ENCODE measurements at places on chromosomes 12 and 14. TPM values are rescaled to one million over a fixed set of nuclear protein-coding genes. Genes with fewer than 3 reads are reported as not detected.

Gene IGFBP6
- 182 TPM for polyA plus RNA-seq

GRCh38 chr14:105487986-105488777 lies 1.5 kb downstream of the CRIP1 start:
- DNase-seq = no peak

Gene CPNE6
- polyA plus RNA-seq = not detected

DNA sequence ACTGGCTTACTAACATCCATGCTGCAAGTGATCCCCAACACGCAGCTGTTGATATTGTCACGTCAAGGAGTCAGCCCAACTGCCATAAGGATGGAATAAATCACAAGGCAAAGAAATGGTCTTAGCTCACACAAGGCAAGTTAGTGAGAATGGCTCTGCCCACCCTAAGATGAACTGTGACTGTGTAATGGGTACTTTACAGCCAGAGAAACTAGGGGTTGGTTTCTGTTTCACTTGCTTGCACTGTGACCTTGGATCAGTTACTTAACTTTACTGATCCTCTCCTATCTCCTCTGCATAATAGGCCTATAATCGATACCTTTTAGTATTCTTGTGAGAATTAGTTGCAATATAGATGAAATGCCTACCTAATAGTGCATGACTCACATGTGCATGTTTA lies 52.2 kb upstream of the ANO2 start:
- DNase-seq = no peak

Gene KLRC4
- polyA plus RNA-seq = not detected

Gene SLC5A8
- not detected for polyA plus RNA-seq

Gene GZMB
- polyA plus RNA-seq = not detected

GRCh38 chr12:122726080-122726558 lies 4.5 kb downstream of the HCAR1 start:
- no peak for DNase-seq

Gene HOXC12
- polyA plus RNA-seq = not detected

DNA sequence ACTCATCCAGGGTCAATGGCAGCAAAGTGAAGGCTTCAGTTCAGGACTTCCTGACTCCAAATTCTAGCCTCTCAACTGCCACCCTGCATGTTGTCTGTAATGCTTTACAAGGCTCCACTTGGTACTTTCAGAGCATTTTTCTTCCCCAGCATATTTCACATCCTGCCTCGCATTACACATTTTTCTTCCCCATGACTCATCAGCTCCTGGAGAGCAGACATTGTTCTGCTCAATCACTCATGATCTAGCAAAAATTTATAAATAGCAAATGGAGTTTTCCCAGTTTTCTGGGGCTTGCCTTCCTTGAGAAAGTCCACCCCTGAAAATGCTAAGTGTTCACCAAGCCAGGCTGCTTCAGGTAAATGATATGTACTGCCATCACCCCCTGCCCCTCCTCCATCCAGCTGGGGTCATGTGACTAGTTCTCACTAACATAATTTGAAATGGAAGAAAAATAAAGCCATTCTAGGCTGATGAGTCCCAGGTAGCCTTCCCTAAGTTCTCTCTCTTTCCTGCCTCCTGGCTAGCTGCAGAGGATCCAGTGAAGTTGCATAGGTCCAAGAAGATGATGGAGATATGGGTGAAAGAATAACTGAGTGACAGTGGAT lies 69.4 kb downstream of the ARMH4 start:
- DNase-seq = peak; percentile 47

- DNase-seq = no peak
Measured at GRCh38 chr12:110590806-110591326, 7.7 kb upstream of the PPTC7 start.

- DNase-seq = no peak
Measured at GRCh38 chr14:33019346-33019745, 80.7 kb downstream of the NPAS3 start.

Gene SRRM4
- not detected for polyA plus RNA-seq

DNA sequence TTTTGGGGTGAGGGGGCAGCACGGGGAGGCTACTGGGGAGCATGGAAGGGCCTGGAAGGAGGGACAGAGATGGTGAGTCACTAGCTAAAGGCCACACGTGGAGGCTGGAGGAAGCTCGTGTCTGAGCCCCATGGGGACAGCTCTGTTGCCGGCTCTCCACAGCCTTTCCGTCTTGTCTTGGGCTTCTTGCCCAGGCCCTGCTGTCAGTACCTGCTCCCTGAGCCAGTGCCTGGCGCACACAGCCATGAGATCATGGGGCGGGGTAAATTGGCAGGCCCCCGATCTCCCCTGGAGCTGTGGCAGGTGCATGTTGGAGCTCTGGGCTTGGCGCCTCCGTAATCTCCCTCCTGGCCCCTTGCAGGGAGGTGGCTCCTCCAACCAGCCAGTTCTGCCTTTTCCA lies 16.1 kb upstream of the KRT80 start:
- no peak for DNase-seq

DNA sequence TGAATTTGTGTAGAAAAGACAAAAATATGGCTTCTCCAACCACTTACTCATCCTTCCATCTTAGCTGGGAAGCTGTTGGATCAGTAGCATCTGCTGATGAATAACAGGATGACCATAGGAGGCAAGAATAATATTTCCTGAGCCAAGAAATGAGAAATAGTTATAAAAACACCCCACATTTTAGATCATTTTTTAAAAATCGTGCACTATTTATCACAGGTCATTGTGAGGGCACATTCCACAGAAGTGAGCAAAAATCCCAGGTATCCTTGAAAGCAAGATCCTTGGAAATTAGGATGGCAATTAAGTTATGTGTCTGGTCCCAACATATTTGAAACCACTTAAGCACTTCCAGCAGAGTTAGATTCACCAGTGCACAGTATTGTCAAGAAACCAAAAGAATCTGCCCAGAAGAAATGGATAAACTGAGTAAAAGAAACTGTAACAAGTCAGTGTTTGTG lies 8.4 kb downstream of the FAR2 start:
- DNase-seq = no peak

DNA sequence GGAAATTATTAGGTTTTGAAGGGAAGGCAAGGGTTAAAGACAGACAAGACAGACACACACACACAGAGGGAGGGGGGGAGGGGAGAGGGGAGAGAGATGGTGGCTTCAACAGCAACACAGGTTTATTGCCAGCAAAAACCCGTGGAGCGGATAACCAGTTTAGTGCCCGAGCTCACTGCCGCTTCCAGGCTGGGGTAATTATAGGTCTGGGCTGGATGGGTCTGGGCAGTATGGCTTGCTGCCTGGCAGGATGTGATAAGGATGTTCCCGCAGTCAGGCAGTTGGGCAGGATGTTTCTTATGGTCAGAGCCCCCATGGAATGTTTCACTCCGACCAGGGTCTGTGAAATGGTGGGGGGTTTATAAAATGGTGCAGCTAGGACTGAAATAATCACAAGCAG lies 4.4 kb upstream of the TDRD9 start:
- no peak for DNase-seq

GRCh38 chr14:64841121-64841651 lies 38.5 kb downstream of the SPTB start:
- peak; percentile 26 for DNase-seq

- DNase-seq = peak; percentile 70
Measured at GRCh38 chr14:62776300-62776699, 269.0 kb downstream of the KCNH5 start.

DNA sequence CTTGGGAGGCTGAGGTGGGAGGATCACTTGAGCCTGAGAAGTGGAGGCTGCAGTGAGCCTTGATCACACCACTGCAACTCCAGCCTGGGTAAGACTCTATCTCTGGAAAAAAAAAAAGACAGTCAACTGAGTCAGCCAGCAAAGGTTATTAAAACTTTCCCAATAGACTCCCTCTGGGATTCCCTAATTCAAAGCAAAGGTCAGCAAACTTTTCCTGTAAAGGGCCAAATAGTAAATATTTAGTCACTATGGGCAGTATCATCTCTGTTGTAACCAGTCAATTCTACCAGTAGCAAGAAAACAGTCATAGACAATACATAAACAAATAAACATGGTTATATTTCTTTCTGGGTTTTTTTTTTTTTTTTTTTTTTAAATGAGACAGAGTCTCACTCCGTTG lies 122.5 kb downstream of the IPO8 start:
- no peak for DNase-seq

DNA sequence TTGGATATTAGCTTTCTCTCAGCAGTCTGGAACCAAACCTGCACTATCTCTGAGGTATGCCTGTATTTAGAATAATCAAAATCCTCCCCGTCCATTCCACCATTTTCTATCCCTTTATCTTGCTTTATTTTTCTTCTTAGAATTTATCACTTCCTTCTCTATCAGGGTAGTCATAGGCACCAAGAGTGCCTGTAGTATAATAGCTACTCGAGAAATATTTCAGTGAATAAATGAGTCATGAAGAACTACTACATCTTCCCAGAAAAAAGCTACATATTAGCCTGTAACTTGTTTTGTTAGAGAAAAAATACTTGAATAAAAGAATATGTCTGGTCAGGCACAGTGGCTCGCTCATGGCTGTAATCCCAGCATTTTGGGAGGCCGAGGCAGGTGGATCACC lies 4.3 kb downstream of the SLC2A14 start:
- no peak for DNase-seq

- DNase-seq = no peak
Measured at GRCh38 chr14:96727491-96727890, 69.7 kb upstream of the VRK1 start.

DNA sequence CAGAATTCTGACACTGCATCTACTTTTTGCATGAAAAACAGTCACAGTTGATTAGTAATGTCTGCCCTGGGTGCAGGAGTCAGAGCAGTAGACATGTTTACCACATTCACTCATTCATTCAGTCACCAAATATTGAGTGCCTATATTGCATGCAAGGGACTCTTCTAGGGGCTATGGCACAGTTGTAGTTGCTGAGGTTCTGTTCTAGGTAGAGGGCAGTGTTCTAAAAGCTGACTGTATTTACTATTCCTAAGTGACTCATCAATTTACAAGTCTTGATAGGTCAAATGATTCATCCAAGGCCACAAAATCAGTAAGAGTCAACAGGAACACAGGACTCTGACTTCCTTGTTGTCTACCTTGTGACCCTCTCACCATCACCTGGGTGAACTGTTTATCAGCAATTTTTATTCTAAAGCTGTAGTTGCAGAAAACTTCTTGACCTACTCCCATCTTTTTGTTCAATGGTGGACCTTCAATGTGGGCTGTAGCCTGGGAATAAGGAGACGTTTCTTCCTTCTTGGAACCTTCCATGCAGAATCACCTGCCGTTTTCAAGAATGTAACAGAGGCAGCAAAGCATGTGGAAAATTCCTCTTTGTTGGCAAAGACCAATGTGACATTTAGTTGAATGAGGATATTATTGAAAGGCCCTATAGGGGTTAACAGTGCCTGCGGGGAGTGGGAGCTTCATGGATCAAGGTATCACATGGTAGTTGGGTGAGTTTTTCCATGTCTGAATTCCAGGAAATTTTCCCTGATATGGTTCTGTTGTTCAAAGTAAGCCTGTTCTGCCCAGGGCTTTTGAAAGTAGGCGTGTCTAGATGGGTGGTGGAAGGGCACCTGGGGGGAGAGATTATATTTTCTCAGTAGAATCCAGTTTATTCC lies 223.2 kb downstream of the KTN1 start:
- no peak for DNase-seq

DNA sequence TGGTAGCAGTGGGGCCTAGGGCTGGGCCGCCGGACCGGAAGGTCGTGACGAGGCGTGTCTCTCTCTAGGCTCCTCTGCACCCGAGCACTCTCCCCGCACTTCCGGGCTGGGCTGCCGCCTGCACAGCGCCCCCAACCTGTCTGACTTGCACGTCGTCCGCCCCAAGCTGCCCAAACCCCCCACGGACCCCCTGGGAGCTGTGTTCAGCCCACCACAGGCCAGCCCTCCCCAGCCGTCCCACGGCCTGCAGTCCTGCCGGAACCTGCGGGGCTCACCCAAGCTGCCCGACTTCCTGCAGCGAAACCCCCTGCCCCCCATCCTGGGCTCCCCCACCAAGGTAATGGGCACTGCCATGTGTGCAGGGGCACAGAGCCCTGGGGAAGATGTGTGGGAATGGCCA lies 13.3 kb upstream of the PUS1 start:
- DNase-seq = no peak

Gene SLC17A8
- polyA plus RNA-seq = not detected

- peak; percentile 20 for DNase-seq
Measured at GRCh38 chr12:124443931-124444712, 123.3 kb downstream of the NCOR2 start.

DNA sequence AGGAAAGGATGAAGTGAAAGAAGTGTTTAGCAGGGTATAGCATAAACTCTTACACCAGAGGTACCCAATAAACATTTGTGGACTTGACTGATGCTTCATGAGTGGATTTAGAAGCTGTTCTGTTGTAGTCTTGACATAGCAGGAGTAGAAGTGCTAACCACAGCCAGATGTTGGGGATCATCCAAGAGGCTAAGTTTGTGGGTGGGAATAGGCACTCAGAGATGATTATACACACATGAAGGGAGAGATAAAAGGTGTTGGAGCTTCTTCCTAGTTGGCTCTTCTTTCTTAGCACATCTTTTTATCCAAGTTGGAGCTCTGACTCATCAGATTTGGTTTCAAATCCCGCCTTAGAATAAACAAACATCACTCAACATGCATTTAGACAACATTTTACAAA lies 166.7 kb upstream of the E2F7 start:
- peak; percentile 45 for DNase-seq

Gene KRT4
- polyA plus RNA-seq = 0.16 TPM

GRCh38 chr12:25494926-25495325 lies 58.2 kb downstream of the LMNTD1 start:
- no peak for DNase-seq

DNA sequence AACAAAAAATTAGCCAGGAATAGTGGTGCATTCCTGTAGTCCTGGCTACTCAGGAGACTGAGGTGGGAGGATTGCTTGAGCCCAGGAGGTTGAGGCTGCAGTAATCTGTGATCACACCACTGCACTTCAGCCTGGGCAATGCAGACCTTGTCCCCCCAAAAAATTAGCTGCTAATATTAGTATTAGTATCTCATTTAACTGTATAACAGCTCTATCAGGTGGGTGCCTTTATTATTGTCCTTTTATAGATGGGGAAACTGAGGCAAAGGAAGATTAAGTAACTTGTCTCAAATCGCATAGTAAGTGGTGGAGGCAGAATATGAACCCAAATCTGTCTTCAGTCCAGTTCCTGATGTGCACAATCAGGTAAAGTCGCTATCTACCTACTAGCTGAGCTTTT lies 142.3 kb upstream of the CRY1 start:
- no peak for DNase-seq

GRCh38 chr12:122422730-122423257 lies 325 bp upstream of the CLIP1 start:
- no peak for DNase-seq

Gene DEPDC4
- 1.3 TPM for polyA plus RNA-seq

Gene CMKLR1
- 0.12 TPM for polyA plus RNA-seq

DNA sequence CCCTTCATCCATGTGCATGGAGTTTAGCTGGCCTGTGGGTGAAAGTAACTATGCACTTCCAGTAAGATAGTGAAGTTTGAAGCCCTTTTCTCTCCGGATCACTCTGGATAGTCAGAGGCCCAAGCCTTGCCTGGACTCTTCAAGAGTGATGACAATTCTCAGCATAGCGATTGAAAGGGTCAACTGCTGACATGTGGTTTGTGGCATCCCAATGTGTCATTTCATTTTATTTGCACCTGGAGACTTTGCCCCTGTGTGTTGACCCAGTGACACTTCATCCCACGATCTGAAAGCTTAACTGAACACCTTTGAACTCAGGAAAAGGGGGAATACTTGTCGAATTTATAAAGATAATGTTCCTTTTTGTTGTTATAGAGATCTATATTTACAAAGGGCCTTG lies 711.9 kb upstream of the TMEM132C start:
- no peak for DNase-seq

Gene ESR2
- polyA plus RNA-seq = 0.06 TPM

All from AG04450 (cell line).